ENCODE measurements at places on chromosomes 5 and 9. TPM values are rescaled to one million over a fixed set of nuclear protein-coding genes. Genes with fewer than 3 reads are reported as not detected.

- no peak for DNase-seq
These were observed 92.4 kb upstream of the PRRC1 start for GRCh38 chr5:127425037-127425436.

Gene GARNL3
- total RNA-seq = 2.9 TPM

- DNase-seq = no peak
These were observed 2.1 kb downstream of the FAM81B start for GRCh38 chr5:95393279-95393678.

- DNase-seq = no peak
These were observed 49.8 kb downstream of the NEK6 start for GRCh38 chr9:124307379-124308030.

Gene SPINK4
- not detected for total RNA-seq

DNA sequence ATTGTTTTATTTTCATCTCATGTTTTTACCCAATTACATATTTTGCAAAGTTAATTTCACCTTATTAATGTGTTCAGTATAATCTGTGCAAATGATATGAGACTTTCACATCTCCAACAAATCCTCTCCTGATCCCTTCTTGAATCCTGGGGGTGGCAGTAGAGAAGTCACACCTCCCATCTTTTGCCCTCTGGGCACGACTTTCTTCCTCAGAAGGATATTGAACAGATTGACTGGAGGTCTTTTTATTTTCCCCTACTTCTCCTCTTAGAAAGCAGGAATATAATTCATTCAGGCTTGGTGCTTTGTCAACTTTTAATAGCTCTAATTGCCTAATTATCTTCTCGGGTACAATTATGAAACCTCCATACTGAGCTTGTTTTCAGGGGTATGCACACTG is 1037.1 kb upstream of the NUDT12 start:
- DNase-seq = no peak

GRCh38 chr5:1051366-1051720 is 42.7 kb downstream of the NKD2 start:
- DNase-seq = no peak

Gene PCDHGA10
- 5.1 TPM for total RNA-seq

Gene ARHGAP26
- 6.6 TPM for total RNA-seq

GRCh38 chr9:117485176-117485575 is 70.3 kb upstream of the ASTN2 start:
- DNase-seq = peak; percentile 30

GRCh38 chr9:88646539-88647300 is 111.7 kb downstream of the NXNL2 start:
- DNase-seq = no peak

Gene FBN2
- total RNA-seq = 29.8 TPM

Gene OR1J2
- total RNA-seq = not detected

GRCh38 chr5:113770648-113771047 is 257.2 kb downstream of the YTHDC2 start:
- no peak for DNase-seq

- no peak for DNase-seq
These were observed 5.6 kb downstream of the BNC2 start for GRCh38 chr9:16864649-16865434.

DNA sequence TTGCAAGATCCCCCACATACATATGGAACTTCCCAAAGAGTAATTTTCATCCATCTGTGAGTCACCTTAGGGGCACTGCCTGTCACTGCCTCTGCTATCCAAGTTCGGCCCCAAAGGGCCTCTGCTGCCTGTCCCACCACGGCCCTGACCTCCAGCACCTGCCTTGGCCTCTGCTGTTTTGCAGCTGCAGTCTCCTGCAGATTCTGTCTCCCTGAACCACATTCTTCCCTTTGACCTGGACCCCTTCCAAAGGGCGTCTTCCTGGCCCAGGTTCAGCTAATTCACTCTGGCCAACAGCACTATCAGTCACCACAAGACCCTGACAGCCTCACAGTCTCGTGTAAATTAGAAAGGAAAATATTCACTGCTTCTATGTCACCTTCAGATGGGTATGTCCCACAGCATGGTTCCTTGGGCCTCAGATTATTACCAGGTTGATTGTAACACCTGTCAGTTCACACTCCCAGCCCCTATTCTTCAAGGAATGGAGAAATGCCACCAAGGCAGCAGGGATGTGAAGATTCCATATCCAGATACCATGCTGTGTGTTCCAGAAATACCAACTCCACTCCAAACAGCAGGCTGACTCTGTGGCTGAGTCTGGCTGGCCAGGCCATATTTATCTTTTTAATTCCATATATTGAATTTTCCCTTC is 479.3 kb downstream of the ARHGEF28 start:
- no peak for DNase-seq

Gene PTRH1
- total RNA-seq = 12.1 TPM

DNA sequence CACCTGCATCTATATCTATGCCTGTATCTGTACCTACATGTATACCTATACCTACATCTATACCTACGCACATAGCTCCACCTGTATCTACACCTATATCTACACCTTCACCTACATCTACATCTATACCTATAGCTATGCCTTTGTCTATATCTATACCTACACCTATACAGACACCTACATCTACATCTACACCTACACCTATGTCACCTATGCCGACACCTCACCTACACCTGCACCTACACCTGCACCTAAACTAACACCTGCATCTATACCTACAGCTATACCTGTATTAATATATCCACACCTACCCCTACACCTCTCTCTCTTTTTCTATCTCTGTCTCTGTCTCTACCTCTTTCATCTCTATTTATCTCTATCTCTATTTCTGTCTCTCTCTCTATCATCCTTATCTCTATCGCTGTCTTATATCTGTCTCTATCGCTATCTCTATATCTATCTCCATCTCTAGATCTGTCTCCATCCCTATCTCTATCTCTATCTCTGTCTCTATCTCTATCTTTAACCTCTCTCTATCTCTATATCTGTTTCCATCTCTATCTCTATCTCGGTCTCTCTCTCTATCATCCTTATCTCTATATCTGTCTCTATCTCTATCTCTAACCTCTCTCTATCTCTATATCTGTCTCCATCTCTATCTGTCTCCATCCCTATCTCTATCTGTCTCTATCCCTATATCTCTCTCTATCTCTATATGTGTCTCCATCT is 37.9 kb downstream of the IRX4 start:
- DNase-seq = no peak

Gene SPRY4
- 21.8 TPM for total RNA-seq

DNA sequence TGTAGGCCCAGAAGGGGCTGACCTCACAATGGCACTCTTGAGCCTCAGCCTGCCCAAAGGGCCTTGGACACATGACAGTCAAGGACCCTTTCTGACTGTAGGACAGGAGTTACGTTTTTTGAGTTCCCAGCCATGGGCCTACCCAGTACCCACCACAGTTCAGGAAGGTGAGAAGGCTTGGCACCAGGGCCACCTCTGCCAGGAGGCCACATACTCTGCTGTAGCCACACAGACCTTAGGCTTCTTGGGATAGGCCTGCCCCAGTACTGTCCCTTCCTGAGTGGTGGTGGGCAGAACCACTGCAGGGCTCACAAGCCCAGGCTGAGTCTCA is 12.8 kb downstream of the PDLIM4 start:
- no peak for DNase-seq

Measured in NCI-H460 (cell line).